ENCODE measurements at places on chromosomes 5 and 9.

DNA sequence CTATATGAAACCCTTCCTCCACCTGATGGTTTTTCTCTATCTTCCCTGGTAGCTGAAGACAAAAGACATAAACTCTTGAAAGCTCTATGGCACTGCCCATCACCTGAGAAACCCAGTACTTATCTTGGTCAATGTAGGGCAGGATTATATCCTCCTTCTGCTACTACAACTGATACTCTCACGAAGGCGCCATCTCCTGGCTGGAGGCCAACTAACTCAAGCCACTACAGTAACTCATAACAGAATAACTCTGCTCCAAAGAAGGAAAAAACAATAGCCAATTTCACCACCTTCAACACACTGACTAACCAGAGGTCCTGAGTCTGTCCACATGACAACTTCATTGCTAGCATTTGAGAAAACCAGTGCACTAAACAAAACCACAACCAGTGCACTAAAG, 409.2 kb downstream of the CETN3 start:
- no peak for DNase-seq

DNA sequence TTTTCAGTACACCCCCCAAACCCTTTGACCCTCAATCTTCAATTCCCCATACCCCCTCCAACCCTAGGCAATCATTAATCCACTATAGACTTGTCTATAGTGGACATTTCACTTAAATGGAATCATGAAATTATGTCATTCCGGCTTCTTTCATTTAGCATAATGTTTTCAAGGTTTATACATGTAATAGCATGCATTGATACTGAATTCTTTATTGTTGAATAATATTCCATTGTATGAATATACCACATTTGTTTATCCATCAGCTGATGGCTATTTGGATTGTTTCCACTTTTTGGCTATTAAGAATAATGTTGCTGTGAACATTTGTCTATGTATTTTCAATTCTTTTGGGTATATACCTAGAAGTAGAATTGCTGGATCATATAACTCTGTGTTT, 238.8 kb downstream of the PDE4D start:
- no peak for DNase-seq

DNA sequence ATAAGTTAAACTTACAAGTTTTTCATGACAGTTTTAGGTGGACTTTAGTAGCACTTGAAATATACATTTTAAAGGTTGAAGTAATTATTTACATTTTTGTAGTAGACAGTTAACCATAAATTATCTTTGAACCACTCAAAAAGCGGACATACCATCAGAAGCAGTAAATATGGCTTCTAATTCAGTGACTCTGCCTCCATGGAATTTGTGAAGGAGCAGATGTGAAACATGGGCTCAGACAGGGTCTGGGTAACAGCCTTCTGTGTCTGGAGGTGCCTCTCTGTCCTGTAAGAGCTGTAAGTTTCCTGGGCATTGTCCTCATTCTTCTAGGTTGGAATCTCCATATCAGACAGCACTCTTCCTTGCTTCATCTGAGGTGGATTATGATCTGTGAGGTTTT, 12.4 kb downstream of the RLN2 start:
- DNase-seq = no peak

DNA sequence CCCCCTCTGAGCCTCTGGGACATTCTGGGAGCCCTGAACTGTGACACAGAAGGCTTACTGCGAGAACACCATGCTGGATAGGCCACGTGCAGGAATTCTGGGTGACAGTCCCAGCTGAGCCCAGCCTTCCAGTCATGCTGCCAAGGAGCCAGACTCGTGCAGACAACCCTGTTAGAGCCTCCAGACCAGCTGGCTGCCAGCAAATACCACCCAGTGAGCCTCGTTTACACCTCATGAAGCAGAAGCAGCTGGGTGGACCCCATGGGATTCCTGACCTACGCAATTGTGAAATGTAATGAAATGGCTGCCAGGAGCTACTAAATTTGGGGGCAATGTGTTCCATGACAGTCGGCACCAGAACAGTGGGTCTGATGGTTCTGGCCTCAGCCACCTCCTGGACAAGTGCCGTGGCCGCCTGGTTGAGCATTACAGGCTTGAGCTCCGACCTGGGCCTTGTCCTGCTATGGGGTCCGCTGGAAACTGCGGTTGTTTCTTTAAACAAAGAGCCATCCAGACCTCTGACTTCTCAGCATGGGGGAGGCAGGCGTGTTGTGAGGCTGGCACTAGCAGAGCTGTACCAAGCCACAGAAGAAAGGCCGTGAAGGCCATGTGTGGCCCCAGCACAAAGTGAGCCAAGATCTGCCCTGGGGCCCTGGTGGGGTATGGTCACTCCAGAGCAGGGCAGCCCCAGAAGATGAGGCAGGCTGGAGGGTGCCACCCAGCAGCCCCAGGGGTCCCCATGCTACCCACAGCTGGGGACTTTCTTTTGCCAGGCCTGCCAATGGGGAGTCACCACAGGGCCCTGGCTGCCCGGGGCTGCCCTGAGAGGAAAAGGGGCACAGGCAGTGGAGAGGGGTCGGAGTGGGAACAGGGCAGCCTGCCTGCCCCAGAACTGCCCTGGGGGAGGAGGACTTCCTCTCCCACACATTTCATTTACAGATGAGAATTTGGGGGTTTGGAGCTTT, 19.3 kb upstream of the RXRA start:
- no peak for DNase-seq
